ACHN (cell line): ENCODE measurements at places on chromosomes 7 and 10.

GRCh38 chr10:120011359-120012130, 119.0 kb downstream of the SEC23IP start:
- no peak for DNase-seq

GRCh38 chr7:91201442-91202113, 62.7 kb upstream of the FZD1 start:
- DNase-seq: no peak

- DNase-seq: peak; percentile 91
Observed at GRCh38 chr10:102675666-102676533, 31.6 kb downstream of the TRIM8 start.

DNA sequence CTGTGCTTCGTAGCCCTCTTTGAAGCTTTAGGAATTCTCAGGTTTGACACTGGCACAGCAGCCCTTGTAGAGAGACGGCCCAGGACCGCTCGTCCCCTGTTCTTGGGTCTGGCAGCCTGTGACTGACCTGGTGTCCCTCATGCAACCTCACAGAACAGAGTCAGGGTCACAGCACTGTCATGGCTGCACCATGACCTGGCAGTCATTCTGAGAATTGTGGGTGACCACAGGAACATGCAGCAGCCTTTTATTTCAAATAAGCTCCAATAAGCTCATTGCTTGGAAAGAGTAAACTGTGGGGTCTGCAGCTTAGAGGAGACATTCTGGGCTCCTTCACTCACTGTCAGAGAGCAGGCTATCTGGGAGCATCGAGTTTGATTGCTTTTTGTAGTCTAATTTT, 42.5 kb downstream of the MYO1G start:
- DNase-seq: no peak

DNA sequence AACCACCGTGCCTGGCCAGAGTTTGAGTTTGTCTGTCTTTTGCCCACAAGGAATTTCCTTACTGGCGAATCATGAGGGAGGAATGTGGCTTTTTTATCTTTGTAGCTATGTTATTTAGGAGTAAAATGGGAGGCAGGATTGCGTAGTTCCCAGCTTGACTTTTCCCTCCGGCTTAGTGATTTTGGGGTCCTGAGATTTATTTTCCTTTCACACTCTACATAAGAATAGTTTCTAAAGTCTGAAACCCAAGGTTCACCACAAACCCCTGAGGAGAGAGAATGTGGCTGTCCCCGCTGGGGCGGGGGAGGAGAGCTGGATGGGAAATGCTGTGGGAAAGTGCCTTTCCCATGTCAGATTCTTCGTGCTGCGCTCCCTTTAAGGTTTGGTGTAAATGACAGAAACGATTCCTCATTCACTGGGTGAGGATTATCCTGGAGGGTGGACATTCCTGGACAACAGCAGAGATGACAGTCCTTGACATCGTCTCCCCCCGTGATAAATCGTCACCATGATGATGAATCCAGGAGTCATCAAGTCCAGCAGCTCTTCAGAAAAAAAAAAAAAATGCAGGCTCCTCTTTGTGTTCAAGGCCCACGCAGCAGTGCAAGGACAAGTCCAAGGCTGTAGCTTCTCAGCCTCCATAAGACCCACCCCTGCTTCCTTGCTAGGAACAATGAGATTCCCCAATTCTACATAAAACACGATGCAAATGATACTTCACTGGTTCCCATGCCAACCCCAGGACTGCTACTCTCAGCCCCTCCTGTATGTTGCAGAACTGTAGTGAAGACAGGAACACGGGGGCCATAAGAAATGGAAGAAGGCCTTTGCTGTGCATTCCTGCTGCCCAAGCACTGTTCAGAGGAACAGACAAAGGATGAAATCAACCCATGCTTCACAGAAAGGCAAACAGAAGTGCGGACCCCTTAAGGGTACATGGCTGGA, 233.1 kb downstream of the CCDC3 start:
- peak; percentile 44 for DNase-seq

- no peak for DNase-seq
Observed at GRCh38 chr7:31835471-31835870, 148.5 kb downstream of the PPP1R17 start.

GRCh38 chr7:17126413-17127268, 171.8 kb upstream of the AHR start:
- DNase-seq: no peak

DNA sequence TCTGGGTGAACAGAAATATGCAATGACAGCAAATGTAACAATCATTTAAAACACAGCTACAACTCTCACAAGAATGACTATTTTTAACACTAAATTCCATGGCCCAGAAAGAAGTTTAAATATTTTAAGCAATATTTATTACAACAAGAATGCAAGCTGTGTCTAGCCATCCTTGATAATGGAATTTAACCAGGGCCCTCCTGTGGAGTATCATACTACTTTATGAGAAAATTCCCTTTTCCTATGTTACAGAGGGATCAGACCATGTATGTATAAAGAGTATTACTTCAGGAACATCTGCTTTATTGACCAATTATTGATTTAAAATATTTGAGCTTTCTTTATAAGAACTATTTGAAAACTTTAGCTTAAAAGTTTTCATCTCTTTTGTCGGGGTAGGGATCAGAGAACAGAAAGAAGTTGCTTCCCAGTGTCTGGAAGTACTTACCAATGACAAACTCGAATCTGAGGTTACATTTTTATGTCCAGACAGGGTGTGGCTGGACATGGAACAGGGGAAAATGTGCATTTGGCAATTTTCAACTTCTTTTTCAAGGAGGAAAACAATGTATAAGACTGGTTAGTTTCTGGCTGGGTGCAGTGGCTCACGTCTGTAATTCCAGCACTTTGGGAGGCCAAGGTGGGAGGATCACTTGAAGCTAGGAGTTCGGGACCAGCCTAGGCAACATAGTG, 48.3 kb upstream of the NRBF2 start:
- no peak for DNase-seq

DNA sequence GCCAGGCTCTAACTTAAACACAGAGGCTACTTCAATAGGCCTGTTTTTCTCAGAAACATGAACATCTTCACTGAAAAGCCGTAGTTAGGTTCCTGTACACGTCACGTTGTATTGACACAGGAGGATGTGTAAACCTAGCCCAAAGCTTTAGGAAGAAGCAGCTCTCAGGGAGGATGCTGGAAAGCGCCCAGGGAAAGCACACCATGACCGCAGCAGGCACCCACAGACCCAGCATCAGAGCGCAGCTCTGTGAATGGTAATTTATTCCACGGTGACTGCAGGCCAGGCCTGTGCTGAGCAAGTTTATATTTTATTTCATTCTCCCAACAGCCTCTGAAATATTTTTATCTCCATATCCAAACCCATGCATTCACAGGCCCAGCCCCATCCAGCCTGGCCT, 51.1 kb downstream of the ASB13 start:
- DNase-seq: no peak

- DNase-seq: no peak
Observed at GRCh38 chr10:46234026-46234425, 52.8 kb upstream of the ANTXRL start.

GRCh38 chr7:149494738-149495368, 2.8 kb downstream of the ZNF746 start:
- no peak for DNase-seq

- no peak for DNase-seq
Observed at GRCh38 chr10:9895981-9896380, 1121.7 kb upstream of the CELF2 start.

GRCh38 chr10:78411716-78412115, 378.1 kb downstream of the RPS24 start:
- DNase-seq: no peak

- DNase-seq: no peak
Observed at GRCh38 chr7:149334930-149335329, 72.9 kb downstream of the ZNF783 start.

- peak; percentile 17 for DNase-seq
Observed at GRCh38 chr10:43221419-43222209, 45.3 kb downstream of the RASGEF1A start.

- no peak for DNase-seq
Observed at GRCh38 chr10:124649214-124649613, 95.0 kb downstream of the FAM53B start.

- DNase-seq: peak; percentile 29
Observed at GRCh38 chr7:48637382-48637781, 287.0 kb upstream of the CDC14C start.

GRCh38 chr7:587767-588166, 68.1 kb upstream of the PDGFA start:
- DNase-seq: no peak

- no peak for DNase-seq
Observed at GRCh38 chr7:1681581-1681980, 11.5 kb downstream of the ELFN1 start.

DNA sequence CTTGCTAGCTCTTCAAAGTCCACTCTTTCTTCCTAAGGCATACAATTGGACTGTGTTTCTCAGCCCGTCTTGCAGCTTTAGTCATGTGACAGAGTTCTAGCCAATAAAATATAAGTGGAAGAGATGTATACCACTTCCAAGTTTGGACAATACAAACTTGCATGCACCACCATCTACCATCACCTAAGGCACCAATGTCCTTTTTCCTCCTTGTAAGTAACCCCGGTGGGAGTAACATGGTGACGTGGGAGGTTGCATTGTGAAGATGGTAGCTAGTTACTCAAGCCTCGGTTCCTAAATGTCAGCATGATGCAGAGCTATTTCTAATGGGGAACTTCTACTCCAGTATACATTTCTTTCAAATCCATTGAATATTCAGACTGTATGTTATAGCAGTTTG, 5.3 kb upstream of the CACNB2 start:
- DNase-seq: no peak

DNA sequence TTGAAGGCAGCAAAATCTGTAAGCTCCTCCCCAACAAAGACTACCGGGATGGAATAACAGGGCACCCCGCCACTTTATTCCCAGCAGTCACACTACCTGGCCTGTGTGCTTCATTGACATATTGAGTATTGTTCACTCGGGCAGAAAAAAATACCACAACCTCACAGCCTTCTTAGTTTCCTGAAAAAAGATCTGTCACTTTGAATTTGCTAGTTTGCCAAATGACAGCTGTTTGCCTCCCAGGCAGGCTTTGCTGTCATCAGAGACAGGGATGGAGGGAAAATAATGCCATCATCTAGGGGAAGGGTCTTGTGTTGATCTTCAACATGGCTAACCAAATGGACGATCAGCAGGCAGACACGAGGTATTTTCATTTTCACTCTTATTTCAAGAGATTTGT, 26.9 kb downstream of the BMPER start:
- DNase-seq: no peak

GRCh38 chr10:94358480-94358879, 4.3 kb downstream of the NOC3L start:
- DNase-seq: peak; percentile 97

DNA sequence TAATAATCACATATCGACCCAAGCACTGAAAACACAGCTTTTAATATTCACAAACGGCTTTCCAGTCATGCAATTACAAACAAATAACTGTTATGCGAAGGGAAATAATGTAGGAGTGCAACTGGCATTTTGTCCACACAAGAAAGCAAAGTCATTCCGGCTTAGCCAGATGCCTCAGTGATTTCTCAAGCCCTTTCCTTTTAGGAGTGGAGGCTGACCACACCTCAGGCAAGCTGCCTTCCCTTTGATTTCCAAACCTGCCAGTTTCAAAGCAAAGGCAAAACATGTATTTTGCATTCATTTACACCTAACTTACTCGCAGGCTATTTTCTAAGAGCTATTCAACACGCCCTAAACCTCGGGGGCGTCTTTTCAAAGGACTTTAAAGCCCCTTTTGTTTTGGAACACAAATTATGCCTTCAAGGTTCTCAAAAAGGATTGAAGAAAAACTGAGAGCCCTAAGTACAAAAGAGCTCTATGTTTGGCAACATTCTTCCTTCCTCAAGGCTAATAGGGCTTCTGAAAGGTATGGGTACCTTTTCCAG, 109.6 kb downstream of the CPXM2 start:
- no peak for DNase-seq

DNA sequence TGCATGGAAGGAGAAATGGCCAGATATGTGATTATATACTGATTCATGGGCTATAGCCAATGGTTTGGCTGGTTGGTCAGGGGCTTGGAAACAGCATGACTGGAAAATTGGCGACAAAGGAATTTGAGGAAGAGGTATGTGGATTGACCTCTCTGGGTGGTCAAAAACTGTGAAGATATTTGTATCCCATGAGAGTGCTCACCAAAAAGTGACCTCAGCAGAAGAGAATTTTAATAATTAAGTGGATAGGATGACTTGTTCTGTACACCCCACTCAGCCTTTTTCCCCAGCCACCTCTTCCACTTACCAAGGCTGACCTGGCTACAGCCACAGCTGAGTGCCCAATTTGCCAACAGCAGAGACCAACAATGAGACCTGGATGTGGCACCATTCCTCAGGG, 146.7 kb downstream of the GPR37 start:
- no peak for DNase-seq

DNA sequence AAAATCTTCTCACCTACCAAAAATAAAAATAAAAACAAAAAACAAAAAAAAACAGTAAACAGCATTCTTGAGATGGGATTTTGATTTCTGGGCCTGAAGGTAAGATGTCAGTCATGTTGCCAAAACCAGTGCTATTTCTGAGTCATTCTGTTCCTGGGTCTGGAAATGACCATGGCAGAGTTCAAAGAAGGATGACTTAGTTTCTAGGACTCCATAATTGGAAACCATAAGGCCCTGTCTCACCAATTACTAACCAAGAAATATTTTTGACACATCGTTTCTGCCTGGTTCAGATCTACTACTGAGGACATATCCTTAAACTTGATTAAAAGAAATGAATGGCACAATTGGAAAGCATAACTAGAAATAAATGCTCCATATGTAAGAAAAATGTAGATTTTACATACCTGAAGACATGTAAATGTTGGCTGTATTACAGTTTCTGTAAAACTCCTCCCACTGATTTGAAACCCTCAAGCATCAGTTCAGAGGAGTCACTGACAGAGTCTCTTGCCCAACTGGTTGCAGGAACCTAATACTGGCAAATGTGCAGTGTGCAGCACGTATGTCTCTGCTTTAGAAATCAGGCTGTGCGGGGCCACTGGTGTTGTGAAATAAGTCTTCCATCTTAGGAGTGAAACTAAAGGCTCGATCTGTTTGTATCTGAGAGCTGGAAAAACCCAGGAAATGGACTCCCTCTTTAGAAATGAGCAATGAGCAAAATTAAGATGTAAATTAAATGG, 84.8 kb upstream of the EGR2 start:
- DNase-seq: no peak

DNA sequence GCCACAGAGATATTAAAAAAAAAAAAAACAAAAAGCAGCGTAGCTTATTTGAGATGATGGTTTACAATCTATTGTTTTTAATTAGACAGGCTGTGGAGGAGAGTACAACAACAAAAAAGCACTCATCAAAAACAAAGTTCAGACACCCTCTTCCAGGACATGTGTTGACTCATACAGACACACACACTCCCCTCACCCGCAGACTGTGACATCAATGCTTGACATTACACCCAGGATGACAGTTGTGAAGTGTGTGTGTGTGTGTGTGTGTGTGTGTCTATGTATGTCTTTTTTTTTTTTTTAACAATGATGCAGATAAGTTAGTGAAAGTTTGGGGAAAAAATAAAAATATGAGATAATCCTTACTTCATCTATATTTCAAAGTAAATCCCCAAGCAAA, 303.6 kb downstream of the GPAM start:
- no peak for DNase-seq
